ENCODE measurements at places on chromosomes 3 and 15.

GRCh38 chr3:38114052-38114874, 22.7 kb downstream of the ACAA1 start:
- DNase-seq, result no peak

DNA sequence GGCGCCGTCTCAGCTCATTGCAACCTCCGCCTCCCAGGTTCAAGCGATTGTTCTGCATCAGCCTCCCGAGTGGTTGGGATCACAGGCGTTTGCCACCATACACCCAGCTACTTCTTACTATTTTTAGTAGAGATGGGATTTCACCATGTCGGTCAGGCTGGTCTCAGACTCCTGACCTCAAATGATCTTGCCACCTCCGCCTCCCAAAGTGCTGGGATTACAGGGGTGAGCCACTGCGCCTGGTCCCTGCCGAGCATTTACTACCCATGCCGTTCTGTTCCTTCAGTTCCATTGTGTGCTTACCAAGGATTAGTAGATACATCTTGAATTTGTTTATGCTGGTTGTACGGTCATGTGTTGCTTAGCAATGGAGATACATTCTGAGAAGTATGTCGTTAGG, 10.3 kb downstream of the CHD2 start:
- DNase-seq, result no peak

DNA sequence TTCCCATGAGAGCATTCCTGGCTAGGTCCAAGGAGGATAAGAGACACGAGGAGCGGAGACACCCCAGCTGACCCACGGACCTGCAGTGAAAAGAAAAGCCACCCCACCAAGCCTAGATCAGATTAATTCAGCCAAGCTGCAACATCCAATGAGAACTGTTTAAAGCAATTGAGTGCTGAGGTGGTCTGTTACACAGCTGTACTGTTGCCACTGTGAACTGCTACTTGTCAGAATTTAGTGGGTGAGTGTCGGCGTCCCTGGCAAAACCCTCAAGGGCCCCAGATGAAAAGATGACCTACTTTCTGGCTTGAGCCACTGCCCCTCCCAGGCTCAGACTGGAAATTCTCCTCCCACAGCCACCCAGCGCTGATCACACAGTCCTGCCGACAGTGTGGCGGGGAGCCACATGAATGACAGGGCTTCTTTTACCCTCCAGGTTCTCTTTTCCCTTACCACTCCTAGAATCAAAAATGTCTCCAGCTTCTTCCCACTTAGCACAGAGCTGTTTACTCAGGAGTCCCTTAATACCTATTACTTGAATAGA, 26.4 kb upstream of the KBTBD12 start:
- DNase-seq, result no peak

- DNase-seq, result no peak
Observed at GRCh38 chr3:114659109-114660061, 365.6 kb downstream of the TIGIT start.

- DNase-seq, result no peak
Observed at GRCh38 chr3:80677796-80678195, 910.0 kb upstream of the ROBO1 start.

- DNase-seq, result no peak
Observed at GRCh38 chr3:145817870-145818483, 343.0 kb downstream of the PLOD2 start.

DNA sequence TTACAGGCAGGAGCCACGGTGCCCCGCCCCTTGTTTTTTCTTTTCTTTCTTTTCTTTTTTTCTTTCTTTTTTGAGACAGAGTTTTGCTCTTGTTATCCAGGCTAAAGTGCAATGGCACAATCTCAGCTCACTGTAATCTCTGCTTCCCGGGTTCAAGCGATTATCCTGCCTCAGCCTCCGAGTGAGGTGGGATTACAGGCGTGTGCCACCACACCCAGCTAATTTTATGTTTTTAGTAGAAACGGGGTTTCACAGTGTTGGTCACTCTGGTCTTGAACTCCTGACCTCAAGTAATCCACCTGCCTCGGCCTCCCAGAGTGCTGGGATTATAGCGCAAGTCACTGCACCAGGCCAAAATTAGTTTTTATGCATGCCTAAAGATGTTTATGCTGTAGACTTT, 2.5 kb downstream of the RPL35A start:
- DNase-seq, result no peak

GRCh38 chr15:88428053-88428452, 39.1 kb downstream of the MRPL46 start:
- no peak for DNase-seq

- DNase-seq, result no peak
Observed at GRCh38 chr3:57959423-57960173, 48.6 kb upstream of the FLNB start.

GRCh38 chr15:77784361-77785292, 151.9 kb upstream of the LINGO1 start:
- peak; percentile 19 for DNase-seq

All from NCI-H1694 treated with DMSO at 0.1 percent for 48 hours (cell line).